ENCODE measurements at places on chromosomes 7 and 10. TPM values are rescaled to one million over a fixed set of nuclear protein-coding genes. Genes with fewer than 3 reads are reported as not detected.

The MAGI2 gene
- total RNA-seq = 2.3 TPM

The MBLAC1 gene
- total RNA-seq = 5.7 TPM

The MCM10 gene
- 0.31 TPM for total RNA-seq

The RNLS gene
- total RNA-seq = 19.7 TPM

The BLNK gene
- total RNA-seq = not detected

The TMEM196 gene
- not detected for total RNA-seq

The LGI1 gene
- total RNA-seq = not detected
